Fibroblast of the aortic adventitia (primary cell): ENCODE measurements at places on chromosomes 12 and 14. TPM values are rescaled to one million over a fixed set of nuclear protein-coding genes. Genes with fewer than 3 reads are reported as not detected.

PMEL gene
- total RNA-seq = 0.27 and 0.82 TPM in 2 replicates

ASIC1 gene
- total RNA-seq = 4.9 and 5.2 TPM in 2 replicates

COL2A1 gene
- total RNA-seq = not detected in 2 replicates

LDHB gene
- 579 and 828 TPM in 2 replicates for total RNA-seq

RERGL gene
- not detected in 2 replicates for total RNA-seq

RBP5 gene
- not detected in 2 replicates for total RNA-seq

ASPG gene
- not detected in 2 replicates for total RNA-seq

VDR gene
- total RNA-seq = 5.0 and 12.5 TPM in 2 replicates
